Tibial nerve (tissue), 4 donors: ENCODE measurements at places on chromosomes 13 and 19.

DNA sequence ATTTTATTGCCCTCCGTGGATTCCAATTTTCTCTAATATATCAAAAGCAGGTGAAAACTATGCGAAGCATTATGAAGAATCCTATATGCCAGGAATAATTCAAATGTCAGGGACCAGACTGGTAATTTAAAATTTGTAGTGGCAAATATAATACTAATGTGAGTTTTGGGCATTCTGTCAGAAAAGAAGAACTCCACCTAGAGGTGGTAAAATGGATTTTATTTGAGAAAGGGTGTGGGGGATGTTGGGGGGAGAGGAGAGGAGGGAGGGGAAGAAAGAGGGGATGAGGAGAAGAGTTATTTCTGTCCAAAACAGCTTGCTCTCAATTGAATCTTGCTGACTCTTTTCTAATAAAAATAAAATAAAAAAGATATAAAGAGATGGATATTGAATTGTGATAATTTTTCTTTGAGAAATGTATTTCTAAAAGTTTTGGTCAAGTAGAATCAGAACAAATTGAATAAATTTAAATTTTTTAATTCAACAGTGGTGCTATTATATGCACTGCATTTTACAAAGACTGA is 929.3 kb upstream of the SLITRK5 start:
- H3K4me1 ChIP-seq: no peaks in the 10 kb centered on the region
- no peak overlapping the region for H3K4me3 ChIP-seq
- DNase-seq: no peak
- H3K36me3 ChIP-seq: no peaks in the 10 kb centered on the region
- H3K27me3 ChIP-seq: no peaks in the 10 kb centered on the region

DNA sequence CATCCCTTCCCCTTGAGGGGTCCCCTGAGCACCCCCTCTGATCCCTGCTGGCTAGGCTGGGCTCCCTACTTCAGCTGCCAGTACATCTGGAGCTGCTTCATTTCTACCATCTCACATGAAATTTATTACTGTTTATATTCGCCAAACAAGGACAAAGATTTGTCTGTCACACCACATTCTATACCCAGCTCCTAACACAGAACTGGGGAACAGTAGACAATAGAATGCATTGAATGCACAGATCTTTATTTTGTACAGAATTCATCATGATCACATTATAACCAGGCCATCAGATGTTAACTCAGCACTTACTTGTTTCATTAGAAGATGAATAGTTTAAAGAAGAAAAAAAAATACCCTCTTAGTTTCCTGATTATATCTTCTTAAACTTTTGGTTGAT is 159.4 kb downstream of the KLF5 start:
- no peaks in the 10 kb centered on the region for H3K36me3 ChIP-seq
- H3K27ac ChIP-seq: no peak overlapping the region
- DNase-seq: no peak
- H3K4me1 ChIP-seq: no peaks in the 10 kb centered on the region
- H3K4me3 ChIP-seq: no peak overlapping the region

DNA sequence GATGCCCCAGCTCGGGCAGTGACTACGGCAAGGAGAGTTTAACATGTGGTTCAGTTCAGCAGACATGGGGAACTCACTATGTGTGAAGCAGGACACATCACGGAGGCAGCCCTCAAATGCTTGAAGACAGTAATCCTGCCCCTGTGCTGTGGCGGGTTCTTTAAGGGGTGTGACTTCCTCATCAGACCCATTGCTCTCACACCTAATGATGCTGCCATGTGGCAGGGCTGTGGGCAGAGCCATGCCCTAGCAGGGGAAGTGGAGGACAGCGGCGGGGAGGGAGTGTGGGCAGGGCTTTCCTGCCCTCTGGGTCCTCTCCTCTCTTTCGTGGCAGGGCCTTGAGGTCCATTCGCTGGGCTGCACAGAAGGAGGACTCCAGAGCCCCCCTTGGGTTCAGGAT is 131.1 kb upstream of the GJB6 start:
- no peak for DNase-seq
- no peaks in the 10 kb centered on the region for H3K27me3 ChIP-seq
- no peaks in the 10 kb centered on the region for H3K4me1 ChIP-seq
- H3K27ac ChIP-seq: no peak overlapping the region
- no peak overlapping the region for H3K4me3 ChIP-seq
- no peaks in the 10 kb centered on the region for H3K36me3 ChIP-seq

- H3K27me3 ChIP-seq: no peaks in the 10 kb centered on the region
- H3K4me1 ChIP-seq: no peaks in the 10 kb centered on the region
- H3K27ac ChIP-seq: no peak overlapping the region
- H3K4me3 ChIP-seq: no peak overlapping the region
- H3K36me3 ChIP-seq: no peaks in the 10 kb centered on the region
- DNase-seq: no peak
These were observed 82.9 kb downstream of the DPF1 start for GRCh38 chr19:38141108-38141507.

- H3K27me3 ChIP-seq: no peaks in the 10 kb centered on the region
- no peak for DNase-seq
- no peak overlapping the region for H3K27ac ChIP-seq
- no peaks in the 10 kb centered on the region for H3K4me1 ChIP-seq
These were observed 152.1 kb downstream of the KCNRG start for GRCh38 chr13:50167224-50167947.

GRCh38 chr13:44792096-44792495 is 197.2 kb downstream of the NUFIP1 start:
- no peak overlapping the region for H3K27ac ChIP-seq
- no peak for DNase-seq
- no peak overlapping the region for H3K4me3 ChIP-seq
- H3K36me3 ChIP-seq: no peaks in the 10 kb centered on the region

DNA sequence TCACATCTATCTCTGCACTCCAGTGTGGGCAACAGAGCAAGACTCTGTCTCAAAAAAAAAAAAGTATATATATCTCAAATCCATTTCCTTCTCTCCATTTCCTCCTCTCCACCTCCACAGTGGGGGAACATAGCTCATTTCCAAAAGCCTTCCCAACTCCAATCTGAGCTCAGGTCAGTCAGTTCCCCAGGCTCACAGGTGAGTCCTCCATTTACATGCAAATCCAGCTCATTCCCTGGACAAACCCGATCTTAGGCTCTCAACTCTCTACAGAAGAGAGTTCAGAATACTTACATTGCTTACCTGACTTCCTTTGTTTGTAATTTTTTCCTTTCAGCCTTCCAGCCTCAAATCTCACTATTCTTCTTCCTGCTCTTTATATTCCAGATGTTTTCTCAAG is 518.3 kb downstream of the GPC6 start:
- H3K27ac ChIP-seq: no peak overlapping the region
- DNase-seq: no peak
- no peak overlapping the region for H3K4me3 ChIP-seq
- H3K27me3 ChIP-seq: no peaks in the 10 kb centered on the region
- H3K36me3 ChIP-seq: no peaks in the 10 kb centered on the region
